ENCODE measurements at places on chromosomes 2 and 18.

GRCh38 chr2:200442471-200442870, 67.4 kb downstream of the KCTD18 start:
- no peak for DNase-seq

DNA sequence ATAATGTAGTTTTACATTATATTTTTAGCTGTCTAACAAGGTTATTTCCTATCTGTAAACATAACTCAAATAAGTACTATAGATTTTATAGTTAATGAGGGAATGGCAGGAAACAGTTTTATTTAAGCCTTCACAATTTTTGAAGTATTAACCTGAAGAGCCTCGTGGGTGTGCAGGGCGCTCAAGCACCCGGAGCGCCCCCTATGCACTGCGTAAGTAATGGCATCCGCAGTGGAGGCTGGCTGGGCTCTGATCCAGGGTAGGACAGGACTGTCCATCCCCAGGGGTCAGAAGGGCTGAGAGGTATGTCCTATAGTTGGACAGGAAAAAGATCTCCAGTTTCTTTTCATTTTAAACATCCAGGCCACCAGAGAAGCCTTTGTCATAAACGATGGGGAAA, 8.2 kb upstream of the GBX2 start:
- no peak for DNase-seq

DNA sequence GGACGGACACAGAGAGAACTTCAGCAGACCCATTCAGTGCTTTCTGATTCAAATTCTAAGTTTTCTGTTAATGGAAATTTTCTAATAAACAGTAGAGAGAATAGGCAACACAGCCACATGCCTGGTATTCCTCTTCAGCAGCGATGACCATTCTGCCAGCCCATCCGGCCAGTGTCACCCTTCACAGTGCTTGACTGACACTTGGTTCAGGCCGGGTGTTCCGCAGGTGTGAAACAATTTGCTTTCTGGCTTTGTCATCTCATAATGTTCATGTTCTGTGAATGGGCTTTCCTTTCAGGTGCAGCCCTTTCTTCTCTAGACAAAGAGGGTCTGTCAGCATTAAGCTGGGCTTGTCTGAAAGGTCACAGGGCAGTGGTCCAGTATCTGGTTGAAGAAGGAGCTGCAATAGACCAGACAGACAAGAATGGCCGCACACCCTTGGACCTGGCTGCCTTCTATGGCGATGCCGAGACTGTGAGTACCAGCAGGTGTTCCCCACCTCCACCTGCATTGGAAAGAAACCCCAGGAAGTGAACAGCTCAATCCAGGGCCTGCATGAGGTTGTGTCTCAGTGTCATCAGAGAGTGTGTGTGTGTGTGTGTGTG, 67.0 kb downstream of the WDSUB1 start:
- no peak for DNase-seq

GRCh38 chr2:181203412-181203811, 223.0 kb downstream of the UBE2E3 start:
- DNase-seq, result no peak

GRCh38 chr18:57630754-57631595, 9.3 kb upstream of the NARS1 start:
- no peak for DNase-seq

GRCh38 chr2:117738991-117739839, 75.3 kb upstream of the DDX18 start:
- DNase-seq, result no peak

DNA sequence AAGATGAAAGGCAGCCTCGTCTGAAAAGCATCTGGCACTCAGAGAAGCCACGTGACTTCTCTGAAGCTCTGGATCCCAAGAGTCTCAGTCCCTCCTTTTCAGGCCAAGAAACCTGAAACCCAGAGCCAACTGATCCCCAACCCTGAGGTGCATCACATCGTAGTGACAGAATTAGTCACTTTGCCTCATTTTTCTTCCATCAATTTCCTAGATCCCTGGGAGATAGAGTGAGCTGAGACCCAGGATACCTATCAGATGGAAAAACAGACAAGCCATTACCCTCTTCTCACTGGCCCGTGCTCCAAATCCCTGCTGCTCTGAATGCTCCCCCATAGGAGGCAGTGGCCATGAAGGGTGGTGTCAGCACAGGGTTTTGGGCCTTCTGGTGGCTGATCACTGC, 113.1 kb downstream of the ALK start:
- DNase-seq, result no peak

DNA sequence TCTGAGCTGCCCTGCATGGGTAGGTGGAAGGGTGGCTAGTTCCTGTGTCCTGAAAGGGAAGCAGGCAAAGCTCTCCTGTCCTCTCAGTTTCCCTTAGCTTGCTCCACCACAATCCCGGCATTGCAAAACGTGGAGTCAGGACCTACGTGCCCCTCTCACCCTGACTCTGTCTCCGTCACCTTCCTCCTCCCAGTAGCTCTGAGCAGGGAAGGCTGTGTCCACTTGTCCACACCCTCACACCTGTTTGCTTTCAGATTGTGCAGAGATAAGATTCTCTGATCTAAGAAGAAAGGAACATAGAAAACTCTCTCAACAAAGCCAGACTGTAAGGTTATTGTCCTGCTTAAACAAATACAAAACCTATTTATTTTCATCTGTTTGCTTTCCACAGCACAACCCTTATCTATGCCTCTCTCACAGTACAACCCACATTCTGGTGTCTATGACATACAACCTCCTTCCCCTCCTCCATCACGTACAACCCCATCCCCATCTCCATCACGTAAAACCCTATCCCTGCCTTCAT, 79.0 kb downstream of the ALPK2 start:
- DNase-seq, result no peak

DNA sequence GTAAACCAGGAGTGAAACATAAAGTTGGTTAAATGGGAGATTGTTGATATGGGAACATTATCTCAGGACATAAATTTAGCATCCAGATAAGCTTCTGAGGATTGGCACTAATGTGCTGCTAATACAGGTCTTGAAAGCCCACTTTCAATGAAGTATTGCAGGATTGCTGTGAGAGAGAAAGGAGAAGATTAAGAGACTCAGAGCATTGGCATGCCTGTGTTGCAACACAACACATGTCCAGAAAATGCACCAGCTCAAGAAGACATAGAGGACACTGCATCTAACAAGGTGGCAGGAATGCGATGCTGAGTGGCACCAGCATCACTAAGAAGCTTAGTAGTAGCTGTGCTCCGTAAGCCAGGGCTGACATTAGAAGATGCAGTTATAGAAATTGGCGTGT, 728.9 kb downstream of the SUCLG1 start:
- DNase-seq, result no peak

GRCh38 chr2:232447638-232448303, 8.2 kb upstream of the ALPI start:
- DNase-seq, result no peak

DNA sequence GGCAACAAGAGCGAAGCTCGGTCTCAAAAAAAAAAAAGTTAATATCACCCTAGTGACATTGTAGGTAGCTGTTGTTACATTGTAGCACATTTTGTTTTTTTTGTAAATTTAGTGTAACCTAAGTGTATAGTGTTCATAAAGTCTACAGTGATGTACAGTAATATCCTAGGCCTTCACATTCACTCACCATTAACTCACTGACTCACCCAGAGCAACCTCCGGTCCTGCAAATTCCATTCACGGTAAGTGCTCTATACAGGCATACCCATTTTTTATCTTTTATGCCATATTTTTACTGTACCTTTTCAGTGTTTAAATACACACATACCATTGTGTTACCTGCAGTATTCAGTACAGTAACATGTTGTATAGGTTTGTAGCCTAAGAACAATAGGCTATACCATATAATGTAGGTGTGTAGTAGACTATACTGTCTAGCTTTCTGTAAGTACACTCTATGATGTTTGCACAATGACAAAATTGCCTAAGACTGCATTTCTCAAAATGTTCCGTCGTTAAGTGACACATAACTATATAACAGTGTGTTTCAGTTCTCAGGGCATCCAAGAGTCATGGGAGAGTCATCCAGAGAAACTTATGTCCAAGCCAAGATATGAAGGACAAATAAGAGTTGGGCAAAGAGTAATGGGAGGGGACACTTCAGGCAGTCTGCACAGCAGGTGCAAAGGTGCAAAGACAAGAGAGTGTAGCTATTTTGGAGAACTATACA, 68.4 kb downstream of the TANK start:
- DNase-seq, result no peak

DNA sequence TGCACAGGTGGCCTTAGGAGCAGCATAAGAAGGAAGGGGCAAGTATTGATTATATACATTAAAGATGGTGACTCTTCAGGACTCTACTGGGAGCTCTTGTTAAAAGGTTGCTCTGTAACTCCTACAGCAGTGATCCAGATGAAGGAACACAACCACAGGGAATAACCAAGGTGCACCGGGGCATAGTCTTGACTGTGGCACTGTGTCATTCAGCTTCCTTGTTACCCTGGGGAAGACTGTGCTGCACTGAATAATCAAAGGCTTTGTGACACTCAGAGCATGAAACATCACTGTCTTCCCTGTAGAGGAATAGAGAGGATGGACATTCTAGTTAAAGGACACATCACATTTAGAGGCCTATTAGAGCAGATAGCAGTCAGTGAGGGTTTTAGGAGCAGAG, 105.3 kb downstream of the UBE2E3 start:
- no peak for DNase-seq

DNA sequence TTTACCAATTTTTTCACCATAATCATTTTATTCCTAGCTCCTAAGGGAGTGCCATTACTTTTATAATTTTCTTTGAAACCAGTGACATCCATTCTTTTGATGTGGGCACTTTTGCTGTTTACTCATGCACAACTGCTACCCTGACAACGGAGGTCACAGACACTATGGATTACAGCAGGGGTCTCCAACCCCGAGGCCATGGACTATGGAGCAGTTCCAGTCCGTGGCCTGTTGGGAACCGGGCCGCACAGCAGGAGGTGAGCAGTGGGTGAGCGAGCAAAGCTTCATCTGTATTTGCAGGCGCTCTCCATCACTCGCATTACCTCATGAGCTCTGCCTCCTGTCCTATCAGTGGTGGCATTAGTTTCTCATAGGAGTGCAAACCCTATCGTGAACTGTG, 34.6 kb downstream of the PRPF40A start:
- no peak for DNase-seq

GRCh38 chr2:22283436-22283835, 1101.5 kb upstream of the KLHL29 start:
- DNase-seq, result no peak

DNA sequence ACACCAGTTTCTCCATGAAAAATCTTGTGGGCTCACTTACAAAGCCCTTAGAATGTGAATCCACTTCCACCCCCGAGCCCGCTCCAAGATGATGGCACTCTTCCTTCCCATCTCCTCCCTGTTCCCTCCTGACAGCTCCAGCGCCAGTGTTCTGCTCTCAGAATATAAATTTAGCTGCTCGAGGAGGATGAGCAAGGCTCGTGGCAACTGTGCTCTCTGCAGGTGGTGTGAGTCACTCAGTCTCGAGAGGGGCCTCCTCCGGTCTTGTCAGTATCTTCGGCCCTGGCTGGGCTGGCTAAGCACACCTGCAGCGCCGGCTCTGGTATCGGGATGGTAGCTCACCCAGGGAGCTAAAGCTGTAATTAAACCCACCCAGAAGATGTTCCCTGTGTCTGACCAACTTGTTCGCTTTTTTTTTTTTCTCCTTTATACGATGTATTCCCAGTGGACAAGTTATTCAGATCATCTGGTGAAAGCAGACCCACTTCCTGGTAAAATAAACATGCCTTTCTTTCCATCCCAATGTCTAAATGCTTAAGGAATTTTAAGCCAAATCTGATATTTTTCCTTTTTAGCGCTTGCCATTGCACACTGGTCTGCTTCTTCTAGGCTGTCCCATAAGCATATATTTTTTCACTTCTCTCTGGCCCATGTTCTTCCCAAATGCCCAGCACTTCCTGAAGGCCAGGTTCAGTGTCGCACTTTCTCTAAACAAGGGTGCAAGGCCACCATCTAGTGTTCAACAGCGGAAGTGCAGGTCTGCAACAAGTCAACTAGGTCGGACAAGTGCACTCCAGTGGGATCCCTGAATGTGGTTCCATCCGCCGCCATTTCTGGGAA, 31.4 kb upstream of the YPEL5 start:
- DNase-seq, result peak; percentile 79

DNA sequence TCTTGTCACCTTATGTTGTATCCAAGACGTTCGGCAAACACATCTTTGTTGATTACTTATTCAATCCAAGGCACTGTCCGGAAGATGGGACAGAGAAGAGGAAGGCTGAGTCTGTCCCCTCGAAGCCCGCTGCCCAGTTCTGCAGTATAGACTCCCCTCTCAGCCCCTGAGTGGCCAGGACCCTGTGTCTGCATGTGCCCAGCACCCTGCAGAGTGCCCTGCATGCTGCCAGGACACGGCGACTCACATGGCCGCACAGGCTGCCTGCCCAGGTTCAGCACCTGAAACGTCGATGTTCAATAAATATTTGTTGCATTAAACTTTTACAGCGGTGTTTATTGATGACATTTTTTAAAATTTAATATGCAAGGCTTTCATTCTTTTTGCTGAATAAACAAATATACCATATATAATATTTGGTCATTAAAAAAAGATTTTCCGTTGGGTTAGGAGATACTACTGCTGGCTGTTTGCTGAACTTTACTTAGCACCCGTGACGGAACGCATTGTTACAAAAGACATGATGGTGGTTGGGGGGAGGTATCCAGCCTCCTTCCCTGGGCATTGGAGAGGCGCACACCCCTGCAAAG, 146.5 kb downstream of the PTGR3 start:
- no peak for DNase-seq

GRCh38 chr2:8993196-8993901, 10.1 kb downstream of the MBOAT2 start:
- no peak for DNase-seq

DNA sequence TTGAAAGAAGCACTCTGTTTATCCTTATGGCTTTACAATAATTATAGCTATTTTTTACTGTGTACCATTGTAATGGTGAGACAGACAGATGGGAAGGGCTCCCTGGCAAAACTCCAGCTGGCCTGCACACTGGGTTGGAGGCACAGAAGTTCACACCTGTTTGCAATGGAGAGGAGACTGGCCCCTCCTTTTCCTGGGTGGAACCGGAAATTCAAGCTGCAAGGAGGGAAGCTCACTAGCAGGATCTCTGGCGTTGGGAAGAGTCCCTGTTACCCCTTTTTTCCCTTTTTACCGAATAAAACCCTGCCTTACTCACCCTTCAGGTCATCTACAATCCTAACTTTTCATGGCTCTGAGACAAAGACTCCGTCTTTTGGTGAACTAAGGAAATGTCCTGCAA, 100.3 kb upstream of the TFPI start:
- DNase-seq, result no peak

DNA sequence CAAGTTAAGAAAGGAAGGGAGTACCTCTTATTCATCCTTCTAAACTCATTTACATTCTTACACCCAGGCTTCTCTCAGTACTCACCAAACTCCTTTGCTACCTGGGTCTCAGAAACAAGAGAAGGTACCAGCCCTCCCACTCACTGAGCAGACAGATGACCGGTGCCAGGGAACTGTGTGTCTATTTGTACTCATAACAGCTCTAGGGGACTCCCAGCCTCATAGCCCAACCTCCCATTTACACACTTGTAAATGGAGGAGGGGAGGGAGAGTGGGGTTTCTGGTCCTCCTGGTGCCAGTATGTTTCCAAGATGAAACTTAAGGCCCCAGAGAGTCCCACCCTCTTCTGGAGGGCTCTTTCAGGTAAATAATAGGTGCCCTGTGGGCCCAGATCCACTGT, 42.8 kb upstream of the SIGLEC15 start:
- no peak for DNase-seq

Data from NCI-H187 (cell line).